PC-9 (cell line): ENCODE measurements at places on chromosomes 2 and 18. TPM values are rescaled to one million over a fixed set of nuclear protein-coding genes. Genes with fewer than 3 reads are reported as not detected.
A peak's percentile ranks its signal among the peaks of the same experiment; 100 is the strongest.

GRCh38 chr2:83081826-83082690 is 1377.0 kb downstream of the SUCLG1 start:
- DNase-seq, result no peak
- no peaks in the 10 kb centered on the region for H3K36me3 ChIP-seq
- H3K4me3 ChIP-seq, result no peak overlapping the region
- no peak overlapping the region for H3K27ac ChIP-seq
- H3K27me3 ChIP-seq, result no peaks in the 10 kb centered on the region
- H3K4me1 ChIP-seq, result no peaks in the 10 kb centered on the region

GRCh38 chr2:178275600-178275999 is 81.3 kb downstream of the OSBPL6 start:
- H3K4me3 ChIP-seq, result no peak overlapping the region
- H3K27me3 ChIP-seq, result no peaks in the 10 kb centered on the region
- no peak overlapping the region for H3K27ac ChIP-seq

GRCh38 chr2:69082430-69082997 is 69.5 kb downstream of the ANTXR1 start:
- H3K27ac ChIP-seq, result 0 out of 2 replicates have a peak overlapping the region, but pooled peaks have one; percentile 21
- H3K27me3 ChIP-seq, result no peaks in the 10 kb centered on the region
- H3K4me3 ChIP-seq, result no peak overlapping the region
- H3K4me1 ChIP-seq, result peaks cover 18% of the 10 kb centered on the region
- peak; percentile 78 for DNase-seq
- H3K36me3 ChIP-seq, result no peaks in the 10 kb centered on the region; the same call in 1 of the 2 replicates

CAPN14 gene
- total RNA-seq, result 0.35 TPM in 2 replicates

DNA sequence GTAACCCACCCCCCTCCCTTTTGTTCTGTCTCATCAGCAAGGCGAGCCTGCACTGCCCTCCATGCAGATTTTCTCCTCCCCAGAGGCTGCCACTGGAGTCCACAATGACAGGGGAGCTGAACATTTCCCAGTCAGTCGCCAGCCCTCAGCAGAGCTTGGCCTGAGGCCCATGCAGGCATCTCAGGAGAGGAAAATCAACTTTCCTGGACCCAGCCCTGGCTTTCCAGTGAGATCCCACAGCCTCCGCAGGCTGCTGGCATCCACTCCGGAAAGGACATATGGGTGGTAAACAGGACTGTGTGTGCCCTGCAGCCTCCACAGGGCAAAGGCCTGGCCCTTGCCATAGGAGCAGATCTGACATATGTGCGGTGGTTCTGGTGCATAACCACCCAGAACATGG is 253.8 kb downstream of the TNS1 start:
- H3K27ac ChIP-seq, result no peak overlapping the region
- no peak for DNase-seq
- H3K36me3 ChIP-seq, result no peaks in the 10 kb centered on the region
- H3K4me3 ChIP-seq, result no peak overlapping the region

DNA sequence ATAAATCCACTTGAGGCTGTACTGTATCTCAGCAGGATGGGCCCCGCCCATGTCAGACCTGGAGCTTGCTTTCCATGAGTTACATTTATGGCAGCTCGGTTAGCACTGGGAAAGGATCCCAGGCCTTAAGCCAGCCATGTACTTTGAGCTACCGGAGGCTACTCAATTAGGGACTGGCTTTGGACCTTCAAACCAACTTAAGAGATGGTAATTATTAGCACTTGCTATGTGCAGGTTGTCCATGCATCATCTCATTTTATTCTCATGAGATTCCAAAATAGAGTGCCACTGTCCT is 64.4 kb downstream of the ACTR2 start:
- no peaks in the 10 kb centered on the region for H3K4me1 ChIP-seq
- DNase-seq, result no peak
- H3K27ac ChIP-seq, result no peak overlapping the region
- H3K27me3 ChIP-seq, result no peaks in the 10 kb centered on the region
